ENCODE measurements at places on chromosomes 7 and 10.
A peak's percentile ranks its signal among the peaks of the same experiment; 100 is the strongest.

GRCh38 chr7:131859147-131859821 is 302.9 kb upstream of the PODXL start:
- DNase-seq: peak; percentile 25

- DNase-seq: no peak
These were observed 134.6 kb downstream of the TEX36 start for GRCh38 chr10:125548356-125548755.

- no peak for DNase-seq
These were observed 224.0 kb downstream of the TNS3 start for GRCh38 chr7:47357863-47358262.

- DNase-seq: no peak
These were observed 98.7 kb downstream of the CALCR start for GRCh38 chr7:93475811-93476210.

GRCh38 chr7:42843205-42843800 is 68.6 kb downstream of the C7orf25 start:
- DNase-seq: no peak

Measured in activated CD4-positive, alpha-beta T cell treated with anti-CD3 and anti-CD28 coated beads, Interleukin-2, amount 50 U/mL, for 24 hours (primary cell).